ENCODE measurements at places on chromosomes 3 and 15.

GRCh38 chr3:129462361-129462968, 22.4 kb downstream of the IFT122 start:
- no peak for DNase-seq

- no peak for DNase-seq
Measured at GRCh38 chr3:37162501-37163245, 11.7 kb downstream of the LRRFIP2 start.

DNA sequence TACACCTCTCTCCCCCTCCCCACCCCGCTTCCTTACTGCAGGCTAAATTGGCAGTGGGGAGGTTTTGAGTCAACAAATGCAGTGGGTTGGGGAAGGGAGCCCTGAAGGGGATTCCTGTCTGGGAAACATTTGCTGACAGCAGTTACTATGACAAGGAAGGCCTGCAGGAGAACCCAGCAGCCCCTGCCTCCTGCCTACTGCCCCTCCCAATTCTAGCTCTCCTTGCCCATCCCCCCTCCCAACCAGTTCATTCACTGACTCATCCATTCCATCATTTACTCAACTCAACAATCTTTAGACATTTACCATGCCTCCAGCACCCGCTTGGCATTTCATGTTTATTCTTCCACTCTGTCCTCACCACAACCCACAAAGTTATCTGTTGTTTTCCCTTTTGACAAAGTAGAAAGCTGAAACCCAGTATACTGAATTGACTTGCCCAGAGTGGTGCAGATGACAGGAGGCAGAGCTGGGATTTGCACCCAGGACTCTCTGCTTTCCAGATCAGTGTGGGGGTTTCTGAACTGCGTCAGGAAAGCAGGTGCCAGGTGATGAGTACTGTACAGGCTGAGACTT, 75.0 kb downstream of the MAGEF1 start:
- DNase-seq = peak; percentile 90

- DNase-seq = no peak
Measured at GRCh38 chr3:15858547-15859506, 61.0 kb upstream of the ANKRD28 start.

DNA sequence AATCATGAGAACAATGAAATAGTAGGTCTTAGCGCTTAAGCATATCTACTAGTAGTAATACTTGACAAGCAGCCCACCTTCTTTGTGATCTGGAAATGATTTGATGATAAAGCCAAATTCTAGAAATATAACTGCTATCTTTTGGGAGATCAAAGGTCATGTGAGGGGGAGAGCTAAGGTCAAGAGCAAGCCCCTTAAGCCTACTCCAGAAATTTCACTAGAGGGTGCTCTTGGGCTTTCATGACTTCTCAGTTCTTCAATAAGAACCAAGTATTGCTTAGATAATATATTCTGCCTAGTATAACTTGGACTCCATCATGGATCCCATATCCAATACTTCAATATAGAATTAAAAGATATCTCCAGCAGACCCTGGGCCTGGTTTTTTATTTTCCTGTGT, 319.6 kb downstream of the ZBTB20 start:
- DNase-seq = peak; percentile 52

DNA sequence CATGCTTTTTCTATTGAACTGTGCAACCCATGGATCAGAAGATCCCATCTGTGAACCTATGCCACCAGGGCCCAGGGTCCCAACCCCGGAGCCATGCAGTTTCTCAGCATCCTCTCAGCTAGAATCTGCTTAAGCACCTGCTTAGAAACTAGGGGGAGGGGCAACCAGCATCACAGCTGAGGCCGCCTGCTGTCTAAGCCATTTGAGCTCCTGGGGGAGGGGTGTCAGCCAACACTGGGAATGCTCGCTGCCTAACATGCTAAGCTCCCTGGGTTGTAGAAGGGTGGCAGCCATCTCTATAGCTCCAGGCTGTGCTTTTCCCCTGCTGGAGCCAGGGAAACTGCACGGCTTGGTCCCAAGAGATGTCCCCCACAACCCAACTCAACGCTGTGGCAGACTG, 322.8 kb downstream of the EDEM1 start:
- DNase-seq = no peak

GRCh38 chr15:65777843-65778242, 14.2 kb downstream of the DENND4A start:
- DNase-seq = no peak

GRCh38 chr3:169581633-169582032, 81.9 kb downstream of the MECOM start:
- peak; percentile 12 for DNase-seq

DNA sequence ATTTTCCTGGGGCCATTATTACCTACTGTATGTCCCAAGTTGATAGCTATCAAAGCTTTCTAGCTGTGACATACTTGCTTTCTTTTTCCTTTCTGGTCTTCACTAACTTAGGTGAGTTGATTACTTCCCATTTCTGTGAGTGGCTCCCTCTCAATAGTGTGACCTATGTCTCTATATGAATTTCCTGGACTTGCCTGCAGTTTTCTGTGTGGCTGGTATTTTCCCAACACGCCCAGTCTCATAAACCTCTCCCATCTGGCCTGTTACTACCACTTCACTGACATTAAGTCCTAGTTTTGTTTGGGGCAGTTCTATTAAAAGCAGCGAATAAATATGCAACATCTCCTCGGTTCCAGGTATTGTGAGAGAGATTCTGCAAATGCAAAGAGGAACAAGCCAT, 671.2 kb downstream of the SI start:
- no peak for DNase-seq

GRCh38 chr15:62447742-62448141, 282.7 kb upstream of the C2CD4B start:
- no peak for DNase-seq

DNA sequence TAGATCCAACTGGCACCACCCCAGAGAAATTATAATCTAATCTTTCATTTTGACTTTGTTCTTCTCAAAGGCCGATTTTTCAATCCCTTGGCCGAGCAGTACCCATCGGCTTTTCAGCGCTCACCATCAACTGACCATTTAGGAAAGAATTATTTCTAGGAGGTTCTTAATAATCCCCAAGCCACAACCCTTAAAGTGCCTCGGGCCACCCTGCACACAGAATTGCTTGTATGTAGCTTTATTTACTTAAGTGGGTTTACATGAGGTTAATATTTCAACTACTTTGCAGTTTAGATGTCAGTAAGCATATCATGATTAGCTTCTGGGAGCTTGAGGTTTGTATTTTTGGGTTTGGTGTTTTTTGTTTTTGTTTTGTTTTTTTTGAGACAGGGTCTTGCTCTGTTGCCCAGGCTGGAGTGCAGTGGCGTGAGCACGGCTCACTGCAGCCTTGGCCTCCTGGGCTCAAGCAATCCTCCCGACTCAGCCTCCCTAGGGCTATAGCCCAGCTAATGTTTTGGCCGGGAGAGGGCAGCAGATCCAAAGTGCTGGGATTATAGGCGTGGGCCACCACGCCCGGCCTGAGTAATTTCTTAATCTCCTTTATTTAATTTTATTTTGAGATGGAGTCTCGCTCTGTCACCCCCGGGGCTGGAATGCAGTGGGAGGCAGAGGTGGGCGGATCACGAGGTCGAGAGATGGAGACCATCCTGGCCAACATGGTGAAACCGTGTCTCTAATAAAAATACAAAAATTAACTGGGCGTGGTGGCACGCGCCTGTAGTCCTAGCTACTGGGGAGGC, 801 bp upstream of the CDAN1 start:
- no peak for DNase-seq

- DNase-seq = no peak
Measured at GRCh38 chr15:57393061-57393460, 16.8 kb downstream of the CGNL1 start.

DNA sequence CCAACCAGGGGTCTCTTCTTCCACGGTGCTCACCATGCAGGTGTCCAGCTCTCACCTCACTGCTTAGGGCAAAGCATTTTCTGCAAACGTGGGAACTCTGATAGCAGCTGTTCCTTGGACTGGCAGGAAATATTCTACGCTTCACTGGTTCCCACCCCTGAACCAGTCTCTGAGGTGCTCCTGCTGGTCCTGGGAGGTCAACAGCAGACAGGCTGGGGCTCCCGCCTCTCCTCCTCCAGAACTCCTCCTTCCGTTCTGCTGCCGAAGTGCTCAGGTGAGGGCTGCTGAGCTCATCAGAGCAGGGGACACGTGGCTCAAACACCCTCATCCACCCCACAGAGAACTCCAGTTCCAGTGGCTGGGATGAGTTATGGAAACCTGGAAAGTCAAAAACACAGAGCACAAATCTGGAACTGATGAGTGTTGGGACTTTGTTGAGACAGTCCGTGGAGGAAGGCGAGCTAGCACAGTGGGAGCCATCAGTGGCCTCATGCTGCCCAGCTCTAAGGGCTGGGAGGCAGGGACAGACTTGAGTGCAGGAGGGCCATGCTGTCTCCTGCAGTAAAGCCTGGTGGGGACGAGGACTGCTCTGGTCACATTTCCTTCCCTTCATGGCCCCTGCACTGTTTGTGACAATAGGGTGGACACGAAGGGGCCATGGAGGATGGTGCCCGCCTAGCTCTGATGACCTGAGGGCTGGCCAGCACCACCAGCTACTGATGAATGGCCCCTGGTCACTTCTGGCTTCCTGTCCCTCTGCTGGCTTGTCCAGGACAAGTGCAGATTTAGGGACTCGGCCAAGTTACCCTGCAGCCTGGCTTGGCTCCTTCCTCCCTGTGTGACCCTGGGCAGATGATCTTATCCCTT, 137.8 kb downstream of the KLF13 start:
- DNase-seq = no peak

DNA sequence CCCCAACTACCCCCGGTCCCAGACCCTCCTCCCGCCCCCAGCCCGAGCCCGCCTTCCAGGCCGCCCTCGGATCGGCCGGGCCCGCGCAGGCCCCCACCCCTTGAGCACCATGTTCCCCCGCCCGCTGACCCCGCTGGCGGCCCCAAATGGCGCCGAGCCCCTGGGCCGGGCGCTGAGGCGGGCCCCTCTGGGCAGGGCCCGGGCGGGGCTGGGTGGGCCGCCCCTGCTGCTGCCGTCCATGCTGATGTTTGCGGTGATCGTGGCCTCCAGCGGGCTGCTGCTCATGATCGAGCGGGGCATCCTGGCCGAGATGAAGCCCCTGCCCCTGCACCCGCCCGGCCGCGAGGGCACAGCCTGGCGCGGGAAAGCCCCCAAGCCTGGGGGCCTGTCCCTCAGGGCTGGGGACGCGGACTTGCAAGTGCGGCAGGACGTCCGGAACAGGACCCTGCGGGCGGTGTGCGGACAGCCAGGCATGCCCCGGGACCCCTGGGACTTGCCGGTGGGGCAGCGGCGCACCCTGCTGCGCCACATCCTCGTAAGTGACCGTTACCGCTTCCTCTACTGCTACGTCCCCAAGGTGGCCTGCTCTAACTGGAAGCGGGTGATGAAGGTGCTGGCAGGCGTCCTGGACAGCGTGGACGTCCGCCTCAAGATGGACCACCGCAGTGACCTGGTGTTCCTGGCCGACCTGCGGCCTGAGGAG, 472 bp downstream of the CHST14 start:
- DNase-seq = peak; percentile 13

GRCh38 chr15:60627298-60627943, 148.5 kb upstream of the ICE2 start:
- no peak for DNase-seq

GRCh38 chr3:58459160-58459559, 25.5 kb upstream of the PDHB start:
- no peak for DNase-seq

DNA sequence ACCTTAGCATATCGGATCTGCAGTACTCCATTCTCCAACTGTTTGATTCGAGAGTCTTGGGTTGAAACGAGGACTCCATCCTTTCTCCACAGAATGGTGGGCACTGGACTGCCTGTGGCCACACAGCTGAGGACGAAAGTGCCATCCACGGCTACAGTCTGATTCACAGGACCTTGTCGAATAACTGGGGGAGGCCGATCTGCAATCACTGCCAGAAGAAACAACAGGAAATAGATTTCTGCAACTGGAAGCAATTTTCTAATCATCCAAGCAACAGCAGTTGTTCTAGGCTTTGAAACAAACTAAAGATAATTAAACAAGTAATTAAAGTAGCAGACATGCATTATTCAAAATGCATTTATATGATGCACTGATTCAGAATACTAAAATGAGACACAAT, 1097.7 kb downstream of the ROBO1 start:
- DNase-seq = no peak

DNA sequence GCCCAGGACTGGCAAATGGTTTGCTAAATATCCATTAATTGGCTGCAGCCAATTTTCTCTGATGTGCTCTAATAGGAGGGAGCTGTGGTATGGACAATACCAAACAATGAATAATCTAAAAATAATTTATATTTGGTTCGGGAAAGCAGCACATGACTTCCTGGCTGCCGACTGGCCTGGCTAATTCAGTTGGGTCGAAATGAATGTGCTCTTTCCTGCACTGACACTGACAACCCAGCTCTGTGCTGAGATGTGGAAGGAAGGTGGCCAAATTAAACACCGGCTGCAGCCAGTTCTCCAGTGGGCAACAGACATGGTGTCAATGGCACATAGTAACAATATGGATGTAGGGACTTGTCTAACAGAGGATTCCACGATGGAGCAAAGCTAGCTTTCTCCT, 21.1 kb upstream of the COLQ start:
- no peak for DNase-seq

DNA sequence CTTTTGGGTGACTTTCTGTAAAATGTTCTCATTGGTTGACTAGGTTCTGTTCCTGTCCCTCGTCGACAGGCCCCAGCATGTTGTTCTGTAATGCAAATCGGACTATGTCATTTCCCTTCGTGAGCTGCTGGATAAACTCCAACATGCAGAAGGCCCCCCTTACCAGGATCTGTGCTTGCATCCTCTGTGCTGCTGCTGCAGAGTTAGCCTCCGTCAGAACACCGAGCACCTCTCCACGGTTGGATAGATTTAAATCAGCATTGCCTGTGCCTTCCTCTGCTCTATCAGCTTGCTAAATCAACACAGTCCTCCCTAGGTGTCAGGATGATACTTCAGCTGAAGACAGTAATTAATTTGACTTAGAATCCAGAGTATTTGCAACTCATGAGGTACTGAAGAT, 12.7 kb upstream of the MINDY4B start:
- DNase-seq = no peak

DNA sequence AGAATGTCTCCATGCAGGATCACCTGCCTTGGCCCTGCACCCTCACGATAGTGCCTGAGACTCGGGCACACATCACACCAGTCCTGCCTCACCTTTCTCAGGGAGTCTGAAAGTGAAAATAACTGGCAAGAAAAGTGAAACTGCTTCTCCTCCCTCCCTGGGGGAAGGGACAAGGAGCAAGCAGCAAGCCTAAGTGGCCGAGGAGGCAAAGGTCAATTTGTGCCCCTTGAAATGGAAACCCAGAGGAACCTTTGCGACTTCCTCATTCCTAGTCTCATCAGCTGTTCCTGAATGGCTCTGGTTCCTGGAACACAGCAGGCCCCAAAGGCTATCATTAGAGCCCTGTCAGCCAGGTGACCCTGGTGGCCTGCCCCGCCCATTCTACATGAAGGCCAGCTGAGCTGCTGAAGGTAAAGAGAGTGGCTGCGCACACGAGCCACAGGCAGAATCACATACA, 28.0 kb upstream of the SLCO2A1 start:
- no peak for DNase-seq

GRCh38 chr3:60355825-60356224, 895.4 kb downstream of the FHIT start:
- DNase-seq = no peak

Measured in fibroblast of skin of scalp (primary cell).